ENCODE measurements at places on chromosomes 2 and 18.

DNA sequence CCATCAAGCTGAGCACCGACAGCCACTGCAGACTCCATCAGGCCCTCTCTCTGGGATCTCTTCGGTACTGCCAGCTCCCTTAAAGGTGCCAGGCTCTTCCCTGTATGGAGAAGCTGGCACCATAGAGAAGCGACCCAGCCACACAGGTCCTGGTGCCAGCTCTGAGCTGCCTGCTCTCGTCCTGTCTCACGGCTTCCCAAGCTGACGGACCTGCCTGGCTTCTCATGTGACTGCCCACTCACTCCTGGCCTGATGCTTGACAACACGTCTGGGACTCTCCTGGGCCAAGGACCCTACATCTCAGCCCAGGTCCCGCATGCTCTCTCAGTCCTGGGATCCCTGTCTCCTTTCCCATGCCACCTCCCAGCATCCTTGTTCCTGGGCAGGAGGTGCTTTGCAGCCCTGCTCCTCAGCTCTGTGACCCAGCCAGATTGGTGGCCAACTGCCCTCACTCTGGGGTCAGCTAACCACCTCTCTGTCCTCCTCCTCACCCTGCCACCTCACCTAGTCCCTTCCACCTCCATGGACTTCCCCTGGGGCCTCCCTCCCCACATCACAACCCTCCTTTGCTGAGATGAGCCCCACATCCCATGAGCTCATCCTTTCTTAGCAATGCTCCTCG lies 12.5 kb upstream of the ATOH8 start:
- no peak for DNase-seq

GRCh38 chr2:20333738-20334137 lies 16.9 kb downstream of the PUM2 start:
- no peak for DNase-seq

DNA sequence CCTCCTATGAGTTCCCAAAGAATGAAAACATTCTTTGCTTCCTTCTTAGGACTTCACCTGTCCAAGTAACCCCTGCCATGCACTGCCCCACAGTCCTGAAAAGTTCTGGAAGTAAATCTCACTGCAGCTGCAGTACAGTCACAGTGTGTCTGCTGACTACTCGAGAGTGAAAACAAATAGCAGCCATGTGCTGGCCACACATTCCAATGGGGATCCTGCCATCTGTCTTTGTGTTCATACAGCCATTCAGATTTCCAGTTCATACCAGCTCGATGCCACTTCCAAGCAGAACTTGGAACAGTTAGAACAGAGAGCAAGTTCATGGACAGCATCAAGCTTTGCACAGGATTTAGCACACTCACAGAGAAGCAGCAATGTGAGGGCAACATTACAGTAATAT lies 629.9 kb upstream of the ACVR2A start:
- DNase-seq = no peak

GRCh38 chr2:68565858-68566257 lies 77.5 kb upstream of the PROKR1 start:
- DNase-seq = peak; percentile 41

- DNase-seq = peak; percentile 82
These were observed 67.8 kb upstream of the ARL4C start for GRCh38 chr2:234564699-234565098.

DNA sequence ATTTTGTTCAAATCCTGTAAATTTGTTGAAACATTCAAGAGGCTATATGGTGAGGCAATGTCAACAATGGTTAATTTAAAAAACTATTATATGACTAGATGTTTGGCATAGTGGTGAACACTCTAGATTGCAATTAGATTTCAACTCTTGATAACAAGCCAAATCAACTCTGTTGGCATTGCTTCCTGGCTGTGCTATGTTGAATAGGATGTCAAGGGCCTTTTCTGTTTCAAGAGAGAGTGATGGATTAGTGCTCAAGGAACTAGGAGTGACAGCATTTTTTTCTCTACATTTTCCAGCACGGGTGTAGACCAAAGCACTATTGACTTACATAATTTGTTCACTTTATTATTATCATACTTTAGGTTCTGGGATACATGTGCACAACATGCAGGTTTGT lies 172.4 kb upstream of the KCNH7 start:
- DNase-seq = no peak

- DNase-seq = no peak
These were observed 114.4 kb downstream of the ZFP36L2 start for GRCh38 chr2:43111788-43112554.

GRCh38 chr2:195505701-195506100 lies 151.3 kb upstream of the SLC39A10 start:
- DNase-seq = no peak

Measured in fibroblast of skin of right quadriceps (primary cell).